ENCODE measurements at places on chromosomes 13 and 19. TPM values are rescaled to one million over a fixed set of nuclear protein-coding genes. Genes with fewer than 3 reads are reported as not detected.
A peak's percentile ranks its signal among the peaks of the same experiment; 100 is the strongest.

Gene VMAC
- 1.3 TPM for total RNA-seq

Gene ERICH6B
- not detected for total RNA-seq

Gene TDRD12
- 0.18 TPM for total RNA-seq

Gene ATP4B
- not detected for total RNA-seq

Gene STOML3
- total RNA-seq, result not detected

Gene ZNF571
- total RNA-seq, result 5.3 TPM

- DNase-seq, result no peak
Measured at GRCh38 chr13:112970552-112971287, 1.7 kb downstream of the MCF2L start.

DNA sequence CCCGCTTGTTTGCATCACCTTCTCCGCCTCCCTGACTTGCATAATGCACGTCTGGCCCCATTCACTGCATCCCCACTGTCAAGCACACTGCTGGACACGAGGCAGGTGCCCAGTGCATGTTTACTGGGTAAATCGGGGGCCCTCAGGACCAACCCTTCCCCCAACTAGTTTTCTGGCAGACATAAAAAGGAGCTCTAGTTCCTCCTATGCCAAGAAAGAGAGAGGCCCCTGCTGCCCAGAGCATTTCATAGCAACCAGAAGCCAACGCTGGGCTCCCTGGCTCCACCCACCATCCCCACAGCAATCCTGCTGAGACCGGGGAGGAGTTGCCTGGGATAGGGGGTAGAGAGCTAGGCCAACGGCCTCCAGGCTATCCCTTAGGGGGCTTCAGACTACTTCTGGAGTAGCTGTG, 23.2 kb downstream of the ANKRD27 start:
- no peak for DNase-seq

DNA sequence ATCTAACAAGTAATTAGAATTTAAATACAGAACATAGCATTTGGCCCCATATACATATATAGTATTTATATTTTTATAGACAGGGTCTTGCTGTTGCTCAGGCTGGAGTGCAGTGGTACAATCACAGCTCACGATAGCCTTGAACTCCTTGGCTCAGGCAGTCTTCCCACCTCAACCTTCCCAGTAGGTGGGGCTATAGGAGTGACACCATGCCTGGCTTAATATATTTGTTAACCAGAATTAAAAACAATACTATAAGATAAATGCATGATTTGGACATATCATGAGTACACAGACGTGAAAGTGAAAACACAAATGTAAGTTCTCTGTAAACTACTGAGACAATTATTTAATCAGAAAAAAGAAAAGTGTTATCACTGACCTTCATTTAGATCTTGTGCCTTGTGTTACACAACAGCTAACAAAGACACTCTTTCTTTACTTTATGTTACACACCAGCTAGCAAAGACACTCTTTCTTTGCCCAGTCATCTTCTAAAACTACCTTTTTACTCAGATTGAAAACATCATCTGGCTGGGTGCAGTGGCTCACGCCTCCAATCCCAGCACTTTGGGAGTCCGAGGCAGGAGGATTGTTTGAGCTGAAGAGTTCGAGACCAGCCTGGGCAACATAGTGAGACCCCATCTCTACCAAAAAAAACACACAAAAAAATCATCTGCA, 22.6 kb downstream of the CARS2 start:
- DNase-seq, result no peak

DNA sequence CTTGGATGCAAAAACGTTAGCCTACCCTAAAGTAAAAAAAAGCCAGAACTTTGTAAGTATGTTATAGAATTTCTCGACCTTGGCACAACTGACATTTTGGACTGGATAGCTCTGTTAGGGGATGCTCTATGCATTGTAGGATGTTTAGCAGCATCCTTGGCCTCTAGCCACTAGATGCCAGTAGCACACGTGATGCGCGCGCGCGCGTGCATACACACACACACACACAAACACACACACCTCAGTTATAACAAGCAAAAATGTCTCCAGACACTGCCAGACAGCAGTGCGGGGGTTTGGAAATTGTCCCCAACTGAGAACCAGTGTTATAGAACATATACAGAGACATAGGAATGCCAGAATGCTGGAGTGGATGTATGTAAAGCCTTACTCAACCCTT, 17.2 kb downstream of the ZNF226 start:
- DNase-seq, result no peak

- DNase-seq, result no peak
Measured at GRCh38 chr13:25518441-25518840, 146.7 kb downstream of the ATP8A2 start.

- no peak for DNase-seq
Measured at GRCh38 chr13:30340331-30341250, 33.2 kb upstream of the KATNAL1 start.

- DNase-seq, result no peak
Measured at GRCh38 chr13:72652681-72653080, 74.7 kb downstream of the MZT1 start.

- DNase-seq, result no peak
Measured at GRCh38 chr13:60220072-60220471, 56.3 kb upstream of the DIAPH3 start.

DNA sequence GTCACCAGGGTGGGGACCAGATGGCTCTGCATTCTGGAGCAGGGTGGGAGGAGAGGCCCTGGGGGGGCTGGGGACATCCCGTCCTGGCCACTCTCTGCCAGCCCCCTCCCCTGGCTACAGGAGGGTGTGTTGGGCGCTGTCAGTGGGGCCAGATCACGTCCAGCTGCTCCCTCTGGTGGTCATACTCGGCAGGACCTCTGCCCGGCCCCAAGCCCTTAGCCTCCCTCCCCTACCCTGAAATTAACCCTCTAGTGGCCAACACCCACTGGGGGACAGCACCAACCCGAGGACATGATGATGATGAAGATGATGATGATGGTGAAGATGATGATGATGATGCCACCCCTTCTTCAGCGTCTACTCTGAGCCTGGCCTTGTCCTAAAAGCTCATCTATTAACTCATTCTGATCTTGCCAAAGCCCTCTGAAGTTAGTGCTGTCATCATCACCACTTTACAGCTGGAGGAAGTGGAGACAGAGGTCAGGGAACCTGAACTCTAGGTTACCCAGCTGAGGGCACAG, 590 bp upstream of the LGI4 start:
- peak; percentile 61 for DNase-seq

- DNase-seq, result no peak
Measured at GRCh38 chr13:110280985-110281688, 25.8 kb downstream of the COL4A1 start.

DNA sequence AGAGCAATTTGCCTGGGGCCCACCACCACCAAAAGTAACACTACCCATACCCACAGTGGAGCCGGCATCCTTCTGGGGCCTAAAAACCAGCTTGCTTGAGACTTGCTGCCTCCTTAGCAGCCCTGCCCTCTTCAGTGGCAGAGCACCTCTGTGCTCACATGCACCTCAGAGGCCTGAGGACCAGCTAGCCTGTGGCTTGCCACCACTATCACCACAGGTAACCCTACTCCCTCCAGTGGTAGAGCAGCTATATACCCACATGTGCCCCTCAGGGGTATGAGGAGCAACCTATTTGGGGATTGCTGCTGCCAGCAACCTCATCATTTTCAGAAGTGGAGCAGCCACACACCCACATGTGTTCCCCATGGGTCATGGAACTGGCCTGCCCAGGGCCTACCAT, 111.4 kb upstream of the SPRY2 start:
- no peak for DNase-seq

- DNase-seq, result no peak
Measured at GRCh38 chr13:20608438-20609020, 41.6 kb downstream of the IFT88 start.

- no peak for DNase-seq
Measured at GRCh38 chr19:17599780-17600179, 44.3 kb downstream of the COLGALT1 start.

DNA sequence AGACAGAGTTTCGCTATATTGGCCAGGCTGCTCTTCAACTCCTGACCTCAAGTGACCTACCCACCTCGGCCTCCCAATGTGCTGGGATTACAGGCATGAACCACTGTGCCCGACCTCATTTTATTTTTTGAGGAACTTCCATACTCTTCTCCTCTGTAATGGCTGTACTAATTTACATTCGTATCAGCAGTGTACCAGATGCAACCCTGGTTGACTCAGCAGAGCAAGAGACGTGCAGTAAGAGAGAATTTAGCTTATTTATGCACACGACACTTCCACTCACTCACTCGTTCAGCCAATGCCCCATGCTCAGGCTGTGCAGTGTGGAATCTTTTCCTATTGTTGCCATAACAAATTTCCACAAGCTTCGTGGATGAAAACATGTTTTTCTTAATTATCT, 6.9 kb downstream of the KIR3DL3 start:
- DNase-seq, result no peak

GRCh38 chr13:46665248-46665632, 112.3 kb downstream of the LRCH1 start:
- DNase-seq, result no peak

GRCh38 chr13:97135883-97136282, 86.2 kb upstream of the MBNL2 start:
- no peak for DNase-seq
